ENCODE measurements at places on chromosomes 6 and 20.

DNA sequence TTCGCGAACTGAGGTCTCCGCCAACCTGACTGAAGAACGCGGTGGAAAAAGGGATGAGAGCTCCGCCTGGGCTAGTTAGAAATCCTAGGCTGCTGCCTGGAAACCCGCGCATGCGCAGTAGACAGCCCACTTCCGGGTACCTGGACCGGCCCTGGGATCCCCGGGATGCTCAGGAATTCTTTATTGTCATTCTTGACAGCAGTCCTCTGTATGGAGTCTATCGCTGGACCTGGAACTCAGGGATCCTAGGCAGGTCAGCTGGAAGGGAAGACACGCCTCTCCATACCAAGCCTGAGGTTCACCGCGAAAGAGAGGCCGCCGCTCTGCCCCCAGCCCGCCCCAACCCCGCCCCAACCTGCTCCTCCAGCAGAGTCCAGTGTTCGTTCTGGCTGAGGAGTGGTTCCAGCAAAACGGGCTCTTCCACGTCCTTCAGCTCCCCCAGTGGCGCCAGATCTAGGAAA is 1379.2 kb upstream of the DEFB115 start:
- no peak for DNase-seq

GRCh38 chr6:96391776-96392360 is 129.7 kb upstream of the UFL1 start:
- DNase-seq: no peak

DNA sequence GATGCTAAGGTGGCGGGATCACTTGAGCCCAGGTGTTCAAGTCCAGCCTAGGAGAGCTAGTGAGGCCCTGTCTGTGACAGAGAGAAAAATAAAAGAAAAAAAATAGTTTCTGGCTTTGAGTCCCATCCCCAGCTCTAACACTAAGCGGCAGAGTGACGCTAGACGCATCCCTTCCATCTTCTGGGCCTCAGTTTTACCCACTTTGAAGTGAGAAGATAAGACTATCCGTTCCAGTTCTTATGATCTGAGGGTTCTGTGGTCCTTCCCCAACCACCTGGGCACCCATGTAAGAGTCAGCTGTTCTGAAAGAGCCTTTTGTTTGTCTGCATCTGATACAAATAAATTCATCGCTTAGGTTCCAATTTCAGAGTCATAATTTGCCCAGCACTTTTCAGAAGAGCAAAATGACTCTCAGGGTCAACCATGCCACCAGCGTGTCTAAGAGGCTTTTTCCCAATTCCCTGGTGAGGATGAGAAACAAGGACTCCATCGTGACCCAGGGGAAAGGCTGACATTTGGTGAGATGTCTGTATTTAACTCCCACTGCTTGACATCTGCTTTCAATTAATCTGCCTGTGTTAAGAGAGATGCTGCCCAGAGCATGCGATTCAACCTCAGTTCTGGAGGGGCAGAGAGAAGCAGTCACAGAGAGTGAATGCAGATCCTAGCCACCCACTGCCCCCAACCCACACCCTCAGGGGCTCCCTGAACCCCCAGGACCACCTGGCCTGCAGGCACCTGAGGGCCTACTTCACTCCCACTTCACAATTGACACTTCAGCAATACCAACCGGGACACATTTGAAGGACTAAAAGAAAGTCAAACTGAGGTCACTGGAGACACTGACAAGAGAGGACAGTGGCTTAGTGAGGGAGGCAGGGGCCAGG is 131.6 kb upstream of the TOP1 start:
- DNase-seq: no peak

DNA sequence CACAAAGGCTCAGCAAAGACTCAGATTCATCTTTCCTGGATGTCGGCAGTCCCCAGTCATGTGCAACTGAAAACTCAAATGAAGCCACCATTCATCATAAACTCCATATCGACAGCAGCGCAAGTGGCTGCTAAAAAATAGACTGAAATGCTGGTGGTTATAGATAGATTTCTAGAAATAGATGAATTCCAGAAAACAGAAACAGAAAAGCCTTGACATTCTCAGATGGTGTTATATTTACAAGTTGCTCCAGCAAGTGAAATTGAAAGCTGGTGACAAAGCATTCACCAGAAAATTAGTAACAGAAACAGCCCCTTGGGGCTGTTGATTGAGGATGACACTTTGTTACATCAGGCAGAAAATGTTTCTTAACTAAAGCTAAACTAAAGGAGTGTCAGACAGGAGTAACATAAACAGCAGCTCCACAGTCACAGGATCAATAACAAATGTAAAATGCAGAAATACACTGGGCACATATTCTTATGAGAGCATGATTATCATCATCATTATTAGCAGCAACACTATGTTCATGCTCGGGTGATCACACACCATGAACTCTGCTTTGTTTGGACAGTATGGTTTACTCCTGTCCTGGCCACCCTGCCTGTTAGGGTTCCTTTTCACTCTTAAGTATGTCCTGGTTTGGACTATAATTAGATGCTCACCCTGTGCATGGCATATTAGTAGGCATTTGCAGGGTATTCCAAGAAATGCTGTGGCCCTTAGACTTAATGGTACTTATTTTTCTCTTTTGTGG is 36.4 kb upstream of the SLC35F1 start:
- DNase-seq: no peak

GRCh38 chr6:26197933-26198721 is 110.9 kb downstream of the HFE start:
- DNase-seq: peak; percentile 40

DNA sequence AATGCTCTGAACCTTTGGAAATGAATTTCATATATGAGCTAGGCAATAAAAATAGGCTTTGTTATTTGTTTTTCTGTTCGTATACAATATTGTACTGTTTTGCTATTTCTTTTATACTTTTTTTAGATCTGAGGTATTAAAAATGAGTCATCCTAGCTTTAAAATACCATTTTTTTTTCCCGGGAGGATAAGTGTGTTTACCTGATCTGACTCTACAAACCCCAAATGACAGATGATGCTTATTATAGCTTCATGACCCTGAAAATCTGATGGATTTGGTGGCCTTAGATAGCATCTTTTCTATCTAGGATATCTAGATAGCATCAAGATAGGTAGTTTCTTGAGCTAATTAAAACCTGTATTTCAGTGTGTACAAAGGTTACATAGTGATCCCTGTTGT is 206.4 kb downstream of the DTNBP1 start:
- no peak for DNase-seq

GRCh38 chr6:41672016-41672415 is 33.7 kb downstream of the MDFI start:
- no peak for DNase-seq

GRCh38 chr6:21750575-21750974 is 157.0 kb downstream of the SOX4 start:
- DNase-seq: no peak

DNA sequence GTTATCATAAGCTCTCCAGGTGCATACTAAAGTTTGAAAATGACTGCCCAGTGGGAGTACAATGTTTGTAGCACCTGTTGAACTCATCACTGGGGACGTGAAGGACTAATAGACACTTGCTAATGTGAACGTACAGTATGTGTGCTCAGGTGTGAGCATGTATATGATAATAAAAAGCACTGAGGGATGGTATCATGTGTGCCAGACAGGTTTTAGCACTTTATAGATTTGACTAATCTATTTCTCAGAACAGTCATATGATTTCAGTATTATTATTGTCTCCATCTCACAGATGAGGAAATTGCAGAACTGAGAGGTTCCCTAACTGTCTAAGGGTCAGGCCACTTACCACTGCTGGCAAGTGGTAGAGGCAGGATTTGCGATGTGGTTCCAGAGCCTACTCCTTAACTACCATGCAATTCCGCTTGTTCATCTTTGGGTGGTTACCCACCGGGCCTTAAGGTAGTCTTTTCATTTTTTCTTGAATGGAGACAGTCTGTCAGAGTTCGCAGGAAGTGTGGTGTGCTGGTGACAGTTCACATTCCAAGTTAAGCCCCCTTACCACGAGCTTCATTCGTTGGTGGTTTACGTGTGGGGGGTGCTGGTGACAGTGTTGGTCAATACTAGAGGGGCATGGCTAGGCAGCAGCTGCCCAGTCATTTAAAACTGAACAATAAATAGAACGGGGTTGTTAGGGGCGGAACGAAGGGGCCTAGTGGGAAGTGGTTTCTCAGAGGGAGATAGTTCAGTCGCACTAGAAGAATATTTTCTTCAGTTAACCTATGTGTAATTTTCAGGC is 46.8 kb downstream of the RREB1 start:
- DNase-seq: no peak

DNA sequence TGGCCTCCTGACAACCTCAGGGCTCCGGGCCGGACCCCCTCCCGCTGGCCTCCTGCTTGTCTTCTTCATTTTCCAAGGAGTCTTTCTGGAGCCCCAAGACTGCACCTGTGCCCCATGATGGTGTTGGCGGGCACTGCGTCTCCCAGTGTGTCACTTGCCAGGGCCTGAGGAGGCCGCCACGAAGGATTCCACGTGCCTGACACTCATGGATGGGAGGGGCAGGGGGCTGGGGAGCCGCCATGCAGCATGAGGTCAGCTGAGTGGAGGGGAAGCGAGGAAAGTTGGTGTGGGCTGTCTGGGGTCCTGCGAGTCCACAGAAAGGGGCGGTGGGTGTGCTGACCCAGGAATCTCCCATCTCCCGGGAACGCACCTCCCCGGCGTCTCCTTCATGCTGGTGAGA is 165.7 kb downstream of the SMOC2 start:
- DNase-seq: no peak

- peak; percentile 9 for DNase-seq
Measured at GRCh38 chr6:83303426-83303825, 110.3 kb downstream of the RWDD2A start.

DNA sequence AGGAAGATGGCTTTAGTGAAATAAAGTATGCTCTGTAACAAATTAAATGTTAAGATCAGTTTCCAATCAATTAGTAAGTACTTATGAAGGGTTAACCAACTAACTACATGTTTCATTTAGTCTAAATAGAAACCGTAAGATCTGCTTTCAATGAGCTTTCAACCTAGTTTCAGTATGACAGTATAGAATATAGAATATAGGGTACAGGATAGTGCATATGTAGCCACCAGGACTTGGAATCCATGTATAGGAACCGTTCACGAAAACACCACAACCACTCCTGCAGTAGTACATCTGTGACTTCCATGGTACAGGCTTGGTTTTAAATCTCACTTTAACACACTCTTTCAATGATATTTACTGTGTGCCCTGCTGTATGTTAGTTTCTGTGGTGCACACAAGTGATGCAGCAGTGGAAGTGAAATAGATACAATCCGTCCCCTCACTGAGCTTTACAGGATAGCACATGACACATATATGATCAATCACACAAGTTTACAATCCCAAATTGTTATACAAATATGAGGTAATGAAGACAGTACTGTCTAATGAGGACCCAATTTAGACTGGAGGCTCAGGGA is 479.7 kb upstream of the MARCKS start:
- no peak for DNase-seq

DNA sequence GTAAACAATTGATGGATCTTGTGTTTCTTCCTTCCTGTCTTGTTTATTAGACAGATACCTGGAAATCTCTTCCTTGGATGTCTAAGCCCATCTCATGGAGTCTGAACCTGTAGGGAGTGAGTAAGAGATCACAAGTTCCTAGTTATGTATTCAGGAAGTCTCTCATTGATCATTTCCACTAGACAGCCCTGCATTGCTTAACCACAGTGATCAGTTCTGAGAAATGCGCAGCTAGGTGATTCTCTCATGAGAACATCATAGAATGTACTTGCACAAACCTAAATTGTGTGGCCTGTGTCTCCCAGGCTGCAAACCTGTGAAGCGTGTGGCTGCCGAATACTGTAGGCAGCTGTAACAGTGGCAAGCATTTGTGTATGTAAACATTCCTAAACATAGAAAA is 39.1 kb downstream of the FAM120B start:
- DNase-seq: peak; percentile 11

DNA sequence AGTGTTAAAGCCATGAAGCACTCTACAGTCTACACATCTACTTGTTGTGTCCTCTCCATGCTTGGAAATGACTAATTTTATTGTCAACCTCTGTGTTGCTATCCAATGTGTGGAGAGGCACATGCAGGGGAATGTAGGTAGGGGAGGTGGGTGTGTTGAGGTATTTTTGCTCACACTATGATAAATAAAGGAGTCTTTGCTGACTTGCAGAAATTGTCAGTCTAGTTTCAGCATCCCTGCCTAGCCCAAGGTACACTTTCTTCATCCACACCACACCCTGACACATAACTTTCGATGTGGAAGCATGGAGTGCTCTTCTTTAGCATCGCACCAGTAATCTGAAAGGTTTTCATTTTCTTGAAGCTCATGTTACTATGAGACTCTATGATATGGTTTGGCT is 264.0 kb downstream of the TRDN start:
- DNase-seq: no peak

- no peak for DNase-seq
Measured at GRCh38 chr20:64155258-64156135, 8.8 kb upstream of the MYT1 start.

GRCh38 chr6:170058878-170059485 is 231.9 kb downstream of the DLL1 start:
- no peak for DNase-seq

DNA sequence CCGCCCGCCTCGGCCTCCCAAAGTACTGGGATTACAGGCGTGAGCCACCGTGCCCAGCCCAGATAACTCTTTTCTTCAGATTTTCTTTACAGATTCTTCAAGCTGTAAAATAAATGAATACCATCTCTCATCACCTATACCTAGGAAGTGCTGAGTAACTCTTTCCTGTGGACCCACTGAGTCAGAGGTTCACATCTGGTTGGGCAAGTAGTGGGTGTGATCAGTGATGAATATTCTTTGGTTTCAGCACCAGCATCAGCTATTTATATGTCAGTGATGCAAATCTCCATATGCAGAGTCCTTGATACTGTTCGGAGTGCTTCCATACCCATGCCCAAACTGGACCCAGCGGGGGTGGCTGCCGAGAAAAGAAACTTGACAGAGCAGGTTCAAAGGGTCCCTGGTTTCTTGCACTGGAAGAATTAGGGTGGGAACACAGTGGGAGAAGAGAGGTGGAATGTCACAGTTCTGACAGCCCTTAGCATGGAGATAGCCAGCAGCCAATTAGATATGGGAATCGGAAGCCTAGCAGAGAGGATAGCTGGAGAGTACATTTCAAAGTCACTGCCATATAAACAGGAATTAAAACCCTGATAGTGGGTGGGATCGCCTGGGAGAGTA is 64.9 kb upstream of the DDR1 start:
- DNase-seq: peak; percentile 88

DNA sequence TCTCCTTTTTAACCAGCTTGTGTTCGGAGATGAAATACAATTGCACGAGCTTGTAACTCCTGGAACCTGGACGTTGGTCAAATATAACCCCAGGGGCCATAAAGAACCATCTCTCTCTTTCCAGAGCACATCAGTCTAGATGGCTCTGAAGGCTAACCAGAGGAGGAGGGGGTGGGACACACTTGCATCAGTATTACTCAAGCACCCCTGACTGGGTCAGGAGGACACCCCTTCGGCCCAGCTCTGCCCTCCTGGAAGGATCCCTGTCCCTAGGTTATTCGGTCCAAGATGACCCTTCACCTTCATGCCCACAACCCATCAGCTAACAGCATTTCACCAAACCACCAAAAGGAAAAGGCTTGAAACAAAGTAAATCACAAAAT is 67.1 kb downstream of the FYN start:
- no peak for DNase-seq

DNA sequence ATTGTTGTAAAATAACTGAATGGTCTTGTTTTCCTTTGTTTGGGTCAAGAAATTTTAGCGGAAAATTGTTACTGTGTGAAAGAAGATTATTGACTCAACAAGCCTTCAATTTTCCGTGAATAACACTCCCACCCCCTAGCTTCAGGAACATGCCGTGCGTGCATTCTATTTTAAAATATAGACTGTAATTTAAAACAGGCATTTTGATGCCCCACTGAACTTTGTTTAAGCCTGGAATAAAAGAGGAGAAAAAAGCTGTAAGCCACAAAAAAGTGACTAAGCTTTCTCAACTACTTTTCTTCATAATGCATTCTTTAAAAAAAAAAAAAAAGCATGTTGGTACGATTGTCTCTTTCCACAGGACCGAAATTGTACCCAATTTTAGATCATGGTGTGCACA is 166.0 kb downstream of the ARID1B start:
- DNase-seq: no peak
